CD4-positive, alpha-beta memory T cell (primary cell): ENCODE measurements at places on chromosomes 13 and 19. TPM values are rescaled to one million over a fixed set of nuclear protein-coding genes. Genes with fewer than 3 reads are reported as not detected.

DNA sequence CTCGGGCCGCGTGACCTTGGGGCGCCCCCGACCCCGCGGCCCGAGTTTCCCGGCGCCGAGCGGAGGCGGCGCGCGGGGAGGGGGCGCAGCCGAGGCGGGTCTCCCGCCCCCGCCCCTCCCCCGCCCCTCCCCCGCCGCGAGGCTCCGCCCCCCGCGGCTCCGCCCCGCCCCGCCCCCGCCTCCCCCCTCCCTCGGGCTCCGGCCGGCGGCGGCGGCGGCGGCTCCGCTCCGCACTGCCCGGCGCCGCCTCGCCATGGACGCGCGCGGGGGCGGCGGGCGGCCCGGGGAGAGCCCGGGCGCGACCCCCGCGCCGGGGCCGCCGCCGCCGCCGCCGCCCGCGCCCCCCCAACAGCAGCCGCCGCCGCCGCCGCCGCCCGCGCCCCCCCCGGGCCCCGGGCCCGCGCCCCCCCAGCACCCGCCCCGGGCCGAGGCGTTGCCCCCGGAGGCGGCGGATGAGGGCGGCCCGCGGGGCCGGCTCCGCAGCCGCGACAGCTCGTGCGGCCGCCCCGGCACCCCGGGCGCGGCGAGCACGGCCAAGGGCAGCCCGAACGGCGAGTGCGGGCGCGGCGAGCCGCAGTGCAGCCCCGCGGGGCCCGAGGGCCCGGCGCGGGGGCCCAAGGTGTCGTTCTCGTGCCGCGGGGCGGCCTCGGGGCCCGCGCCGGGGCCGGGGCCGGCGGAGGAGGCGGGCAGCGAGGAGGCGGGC, at the start of gene HCN2:
Gene HCN2, plus strand, starts transcription at position 189 of the 703 bp plus-strand sequence. Its CDS starts 65 bp downstream, at position 254.
- DNase-seq: no peak

DNA sequence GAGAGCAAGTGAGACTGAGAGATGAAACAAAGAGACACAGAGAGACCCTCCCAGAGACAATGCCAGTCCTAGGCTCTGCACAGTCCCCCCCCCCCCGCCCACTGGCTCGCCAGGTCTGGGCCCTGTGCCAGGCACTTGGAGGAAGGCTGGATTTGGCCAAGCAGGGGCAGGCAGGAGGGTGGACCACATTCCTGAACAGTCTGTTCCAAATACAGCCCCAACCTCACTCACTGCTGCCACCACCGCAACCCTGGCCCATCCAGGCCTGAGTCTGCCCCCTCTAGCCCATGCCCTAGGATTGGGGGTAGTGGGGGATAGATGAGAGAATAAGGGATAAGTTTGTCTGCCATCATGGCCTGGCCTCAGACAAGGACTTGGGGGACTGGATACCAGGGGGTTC, 19.0 kb downstream of the CYP2F1 start:
- no peak for DNase-seq

- no peak for DNase-seq
Observed at GRCh38 chr13:38265132-38265497, 84.5 kb upstream of the UFM1 start.

DNA sequence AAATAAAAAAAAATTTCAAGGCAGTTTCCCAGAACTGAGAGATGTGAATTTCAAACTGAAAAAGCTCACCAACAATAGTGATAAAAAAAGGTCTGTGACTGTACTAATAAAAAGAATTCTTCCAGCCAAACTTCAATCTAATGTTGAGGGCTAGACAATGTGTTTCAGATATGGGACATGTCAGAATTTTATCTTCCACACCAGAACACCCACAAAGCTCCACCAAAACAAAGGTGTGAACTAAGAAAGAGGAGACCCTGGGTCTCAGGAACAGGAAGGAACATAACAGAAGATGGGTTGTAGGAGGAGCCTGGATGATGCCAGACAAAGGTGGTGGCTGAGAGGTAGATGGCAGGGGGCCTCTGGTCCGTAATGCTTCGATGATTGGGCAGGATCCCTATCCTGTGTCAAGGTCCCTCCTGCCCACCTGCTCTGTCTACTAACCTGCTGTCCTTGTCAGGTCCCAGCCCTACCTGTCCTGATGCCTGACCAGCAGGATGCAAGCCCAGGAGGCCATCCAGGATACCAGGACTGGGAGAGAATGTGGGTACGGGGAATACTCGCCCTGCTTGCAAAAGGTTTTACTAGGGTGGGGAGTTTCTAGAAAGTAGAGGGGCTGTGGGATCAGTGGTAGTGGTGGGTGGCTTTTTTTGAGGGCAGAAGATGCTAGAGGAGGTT, 4.5 kb downstream of the MZF1 start:
- no peak for DNase-seq

The MTUS2 gene
- 0.12 TPM for total RNA-seq
